ENCODE measurements at places on chromosomes 4 and X.

- DNase-seq: no peak
These were observed 97.9 kb upstream of the CCDC160 start for GRCh38 chrX:134139090-134139489.

DNA sequence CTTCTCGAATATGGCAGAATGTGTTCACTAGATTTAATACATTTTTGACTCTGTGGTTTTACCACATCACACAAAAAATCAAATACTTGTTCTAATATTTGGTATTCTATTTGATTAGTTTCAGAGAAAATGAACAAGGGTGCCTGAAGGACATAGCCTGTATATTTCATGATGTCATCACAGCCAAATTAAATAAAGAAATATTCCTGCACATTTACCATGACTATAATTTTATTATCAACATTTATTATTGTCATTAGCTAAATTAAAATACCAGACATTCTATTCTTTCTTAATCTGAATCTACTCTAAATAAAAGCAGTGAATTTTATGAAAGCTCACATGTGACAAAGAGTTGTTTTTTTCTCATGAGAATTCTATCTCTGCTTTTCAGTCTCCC is 980.5 kb downstream of the PCDH18 start:
- DNase-seq: no peak

DNA sequence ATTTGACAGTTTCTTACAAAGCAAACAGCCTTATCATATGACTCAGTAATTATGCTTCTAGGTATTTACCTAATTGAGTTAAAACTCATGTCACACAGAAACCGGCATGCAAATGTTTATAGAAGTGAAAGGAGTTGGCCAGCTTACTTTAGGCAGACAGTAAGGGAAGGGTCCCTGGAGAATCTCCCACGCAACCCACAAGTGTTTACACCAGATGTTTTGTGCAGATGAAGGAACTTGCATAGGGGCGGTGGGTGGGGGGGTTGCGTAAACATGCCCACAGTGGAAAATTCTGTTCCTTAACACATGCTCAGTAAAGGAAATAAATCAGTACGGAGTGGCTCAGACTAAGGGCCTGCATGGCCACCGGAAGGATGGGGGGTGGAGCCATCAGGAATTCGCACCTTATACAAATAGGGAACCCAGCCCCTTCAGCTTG is 330.5 kb upstream of the AADAT start:
- DNase-seq: no peak

DNA sequence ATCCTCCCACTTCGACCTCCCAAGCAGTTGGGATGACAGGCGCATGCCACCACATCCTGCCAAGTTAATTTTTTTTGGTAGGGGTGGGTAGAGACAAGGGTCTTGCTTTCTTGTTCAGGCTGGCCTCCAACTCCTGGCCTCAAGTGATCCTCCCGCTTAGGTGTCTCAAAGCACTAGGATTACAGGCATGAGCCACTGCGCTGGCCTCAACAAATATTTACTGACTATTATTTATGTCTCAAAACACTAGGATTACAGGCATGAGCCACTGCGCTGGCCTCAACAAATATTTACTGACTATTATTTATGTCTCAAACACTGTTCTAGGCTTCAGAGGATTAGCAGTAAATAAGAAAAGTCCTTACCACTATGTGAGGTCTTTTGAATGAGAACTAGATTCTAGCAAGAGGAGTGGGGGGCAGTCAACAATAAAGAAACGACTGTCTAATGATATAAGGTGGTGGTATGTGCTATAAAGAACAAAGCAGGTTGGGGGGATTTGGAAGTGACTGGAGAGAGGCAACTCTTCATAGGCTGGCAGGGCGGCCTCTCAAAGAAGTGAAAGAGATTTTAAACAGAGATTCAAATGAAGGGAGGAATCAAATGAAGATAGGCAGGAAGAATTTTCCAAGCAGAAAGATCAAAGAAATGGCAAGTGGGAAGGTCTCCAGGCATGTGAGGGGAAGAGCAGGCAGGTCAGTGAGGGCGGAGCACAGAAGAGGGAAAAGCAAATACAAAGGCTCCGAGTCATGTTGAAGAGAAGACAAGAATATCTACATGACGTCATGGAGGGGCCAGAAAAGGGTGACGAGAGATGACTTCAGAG is 12.7 kb upstream of the ACSL1 start:
- no peak for DNase-seq

DNA sequence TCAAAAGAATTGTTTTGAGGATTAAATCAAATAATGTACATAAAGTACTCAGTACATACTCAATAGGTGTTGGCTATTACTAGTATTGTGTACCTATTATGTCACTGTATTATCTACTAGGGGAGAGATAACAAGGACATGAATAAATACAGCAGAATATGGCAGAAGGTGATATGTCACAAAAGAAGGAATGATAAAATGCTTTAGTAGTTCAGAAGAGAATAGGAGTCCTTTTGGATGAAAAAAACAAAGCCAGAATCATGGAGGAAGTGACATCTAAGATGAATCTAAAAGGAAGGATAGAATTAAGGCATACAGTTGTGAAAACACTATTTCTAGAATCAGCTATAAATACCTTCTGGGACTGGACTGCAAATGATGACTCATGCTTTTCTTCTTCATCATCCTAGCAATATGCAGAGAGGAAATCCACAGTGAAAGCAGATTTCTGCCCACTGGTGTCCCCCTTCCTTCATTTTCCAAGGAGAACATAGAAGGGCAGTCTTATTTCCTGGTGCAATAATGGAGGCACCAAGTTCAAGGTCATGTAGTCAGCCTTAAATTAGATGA is 98.7 kb downstream of the GLUD2 start:
- no peak for DNase-seq

DNA sequence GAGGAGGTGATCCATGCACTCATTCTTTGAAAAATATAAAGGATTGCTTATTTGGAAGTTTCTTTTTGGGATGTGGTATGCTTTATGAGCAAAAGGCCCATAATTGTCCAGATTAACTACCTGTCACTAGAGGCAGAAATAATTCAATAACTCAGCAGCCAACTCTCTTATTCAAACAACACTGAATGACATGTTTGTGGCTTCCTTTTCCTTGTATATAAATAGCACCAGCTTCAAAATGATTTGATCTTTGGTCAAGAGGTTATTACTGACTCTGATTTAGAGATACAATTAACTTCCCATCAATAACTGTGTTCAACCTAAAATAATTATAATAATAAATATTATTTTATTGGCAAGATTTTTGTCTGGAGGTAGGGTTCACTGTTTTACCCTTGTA is 232.3 kb downstream of the AFF2 start:
- DNase-seq: no peak

DNA sequence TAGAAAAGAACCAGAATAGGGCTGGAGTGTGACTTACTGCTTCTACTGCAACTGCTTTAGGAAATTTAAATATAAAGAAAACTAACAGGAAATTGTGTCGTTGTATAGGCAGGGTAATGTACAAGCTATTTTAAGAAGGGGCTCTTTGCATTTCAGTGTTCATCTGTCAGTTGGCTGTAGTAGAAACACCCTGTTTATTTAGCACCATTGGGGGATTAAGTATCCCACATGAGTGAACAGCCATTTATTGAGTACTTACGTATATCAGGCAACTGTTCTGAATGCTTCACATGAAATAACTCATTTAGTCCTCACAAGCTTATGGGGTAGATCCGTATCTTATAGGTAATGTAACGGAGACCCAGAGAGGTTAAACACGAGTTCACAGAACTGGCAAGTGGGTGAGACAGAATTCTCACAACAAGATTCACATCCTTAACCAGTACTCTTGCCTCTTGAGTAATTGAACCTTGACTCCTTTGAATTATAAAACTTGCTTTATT is 23.9 kb downstream of the STIM2 start:
- no peak for DNase-seq

GRCh38 chr4:6221301-6221850 is 21.0 kb upstream of the JAKMIP1 start:
- DNase-seq: no peak

- no peak for DNase-seq
These were observed 24.6 kb upstream of the ANTXR2 start for GRCh38 chr4:80097400-80098177.

GRCh38 chr4:128861856-128862518 is 52.5 kb downstream of the JADE1 start:
- DNase-seq: no peak

DNA sequence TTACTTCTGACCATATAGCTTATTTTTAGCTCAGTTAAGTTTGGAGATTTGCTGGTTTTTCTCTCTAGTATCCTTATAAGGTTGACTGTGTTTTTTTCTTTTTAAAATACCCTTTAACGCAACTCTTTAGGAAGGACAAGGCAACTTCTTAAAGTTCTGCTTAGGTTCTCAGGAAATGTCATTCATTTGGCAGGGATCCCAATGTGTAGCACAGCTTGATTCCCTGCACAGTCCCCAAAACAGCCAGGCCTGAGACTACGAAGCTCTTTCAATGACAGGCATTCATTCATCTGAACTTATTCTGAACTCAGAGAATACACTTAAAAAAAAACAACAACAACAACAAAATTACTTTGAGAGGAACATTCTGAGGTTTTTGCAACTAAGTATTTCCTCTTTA is 1765.8 kb downstream of the PCDH7 start:
- no peak for DNase-seq

DNA sequence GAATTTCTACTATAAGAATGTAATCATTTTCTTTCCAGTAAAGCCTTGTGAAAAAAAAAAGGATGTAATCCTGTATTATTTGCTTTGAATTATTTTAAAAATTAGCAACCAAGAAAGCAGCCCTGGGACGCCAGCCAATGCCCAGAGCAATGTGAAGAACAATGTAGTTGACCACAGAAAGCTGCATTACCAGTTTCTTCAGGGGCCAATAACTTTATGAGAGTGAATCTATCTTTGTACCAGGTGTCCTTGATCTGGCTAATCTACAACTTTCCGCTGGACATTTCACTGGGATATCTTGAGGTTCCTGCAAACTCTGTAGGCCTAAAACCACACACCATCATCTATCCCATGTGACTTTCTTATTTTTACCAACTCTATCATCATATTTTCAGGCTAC is 7.6 kb upstream of the KLHL2 start:
- DNase-seq: no peak

DNA sequence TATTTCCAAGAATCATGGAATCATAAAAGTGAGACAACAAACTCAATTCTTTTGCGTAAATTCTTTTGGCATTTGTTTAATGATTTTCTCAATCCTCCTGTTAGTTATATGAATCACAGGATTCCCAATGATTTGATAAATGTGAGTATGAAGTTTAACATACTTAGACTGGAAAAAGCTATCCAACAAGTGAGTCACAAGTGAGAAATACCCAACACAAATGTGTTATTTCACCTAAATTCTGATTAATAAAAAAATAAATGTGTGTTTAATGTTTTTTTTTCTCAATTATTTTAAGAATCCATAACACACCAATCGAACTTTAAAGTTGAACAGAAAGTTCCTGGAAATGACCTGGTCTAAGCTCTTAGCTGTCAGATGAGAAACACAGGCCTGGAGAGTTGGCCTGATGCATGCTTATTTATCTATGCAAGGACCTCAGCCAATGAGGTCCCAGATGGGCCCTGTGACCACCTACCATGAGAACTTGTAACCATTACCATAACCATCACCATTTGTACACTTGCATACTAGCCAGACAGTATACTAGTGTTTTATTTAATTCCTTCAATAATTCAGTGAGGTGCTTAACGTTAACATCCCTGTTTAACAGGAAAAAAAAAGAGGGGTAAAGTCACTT is 386.7 kb downstream of the SPRY1 start:
- no peak for DNase-seq

- DNase-seq: no peak
These were observed 1910.0 kb upstream of the TENM3 start for GRCh38 chr4:180333162-180333561.

DNA sequence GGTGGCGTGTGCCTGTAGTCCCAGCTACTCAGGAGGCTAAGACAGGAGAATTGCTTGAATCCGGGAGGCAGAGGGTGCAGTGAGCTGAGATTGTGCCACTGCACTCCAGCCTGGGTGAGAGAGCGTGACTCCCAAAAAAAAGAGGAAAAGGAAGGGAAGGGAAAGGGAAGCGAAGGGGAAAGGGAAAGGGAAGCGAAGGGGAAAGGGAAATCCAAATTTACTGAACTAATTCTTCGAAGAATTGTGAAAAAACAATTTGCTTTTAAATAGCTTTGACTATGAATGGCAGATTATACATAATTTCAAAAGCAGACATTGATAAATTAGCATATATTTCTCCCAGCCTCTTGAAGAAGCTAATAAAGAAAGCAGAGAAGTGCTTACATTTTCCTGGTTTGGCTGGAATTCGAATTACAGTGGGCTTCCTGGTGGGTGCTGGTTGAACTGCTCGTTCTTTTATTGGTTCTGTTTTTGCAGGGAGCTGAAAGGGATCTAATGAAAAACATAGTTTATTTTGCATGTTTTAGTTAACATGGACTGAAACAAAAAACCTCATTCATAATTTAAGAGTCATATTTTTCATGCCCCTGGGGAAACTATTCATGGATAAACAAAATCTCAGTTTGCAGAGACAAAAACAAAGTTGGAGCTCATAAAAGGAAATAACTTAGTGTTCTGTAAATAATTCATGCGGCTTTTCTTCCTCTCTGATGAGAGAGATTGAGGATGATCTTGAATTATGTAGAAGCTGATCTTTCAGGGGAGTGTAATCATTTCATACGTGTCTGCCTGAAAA is 66.0 kb downstream of the RPS3A start:
- no peak for DNase-seq

- DNase-seq: no peak
These were observed 6.5 kb upstream of the SLITRK4 start for GRCh38 chrX:143642426-143642825.

DNA sequence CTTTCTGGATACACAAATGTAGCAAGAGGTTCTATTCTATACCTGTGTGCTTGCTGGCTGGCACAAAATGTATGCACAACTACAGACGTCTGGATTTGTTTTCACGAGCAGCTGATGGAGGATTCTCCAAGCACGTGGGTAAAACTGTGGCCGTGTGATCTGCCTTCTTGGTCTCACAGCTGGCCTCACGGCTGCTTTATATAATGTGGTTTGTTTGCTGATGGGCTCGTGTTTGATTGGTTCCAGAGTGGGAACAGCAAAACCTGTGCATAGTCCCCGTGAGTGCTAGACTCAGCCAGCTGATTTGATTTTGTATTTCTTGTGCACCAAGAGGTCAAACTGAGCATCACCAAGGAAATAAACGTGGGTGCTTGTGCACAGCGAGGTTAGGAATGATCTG is 262.6 kb upstream of the RPS6KA3 start:
- no peak for DNase-seq

DNA sequence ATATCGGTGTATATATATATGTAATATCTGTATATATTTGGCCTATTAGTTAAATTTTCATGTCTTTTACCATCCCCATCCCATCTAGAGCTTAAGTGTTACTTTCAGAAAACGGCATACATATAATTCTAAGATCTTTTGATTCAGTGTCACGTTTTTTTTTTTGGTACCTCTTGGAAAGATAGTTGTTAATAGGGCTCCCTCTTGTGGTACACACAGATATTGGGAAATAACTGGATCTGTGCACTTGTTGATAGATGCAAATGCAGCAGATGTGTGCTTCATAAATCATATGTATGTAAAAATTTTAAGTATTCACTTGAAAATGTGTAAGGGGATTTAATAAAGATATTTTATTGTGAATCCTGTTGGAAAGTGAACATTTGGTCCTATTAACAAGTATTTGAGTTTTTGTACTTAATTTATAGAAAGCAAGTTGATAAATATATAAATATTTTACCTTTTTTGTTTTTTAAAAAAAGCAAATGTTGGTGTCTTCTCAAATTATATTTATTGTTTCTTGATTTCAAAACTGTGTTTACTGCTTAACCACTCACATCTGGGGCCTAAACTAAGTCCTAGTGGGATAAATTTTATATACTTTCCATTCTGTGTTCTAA is 74.7 kb downstream of the PAQR3 start:
- DNase-seq: no peak

GRCh38 chr4:150005537-150005936 is 72.7 kb upstream of the DCLK2 start:
- no peak for DNase-seq
